ENCODE measurements at places on chromosomes 3 and 15.

GRCh38 chr3:21017115-21017852 is 733.7 kb downstream of the ZNF385D start:
- peak; percentile 7 for DNase-seq

- no peak for DNase-seq
These were observed 29.1 kb downstream of the IP6K1 start for GRCh38 chr3:49757197-49757596.

DNA sequence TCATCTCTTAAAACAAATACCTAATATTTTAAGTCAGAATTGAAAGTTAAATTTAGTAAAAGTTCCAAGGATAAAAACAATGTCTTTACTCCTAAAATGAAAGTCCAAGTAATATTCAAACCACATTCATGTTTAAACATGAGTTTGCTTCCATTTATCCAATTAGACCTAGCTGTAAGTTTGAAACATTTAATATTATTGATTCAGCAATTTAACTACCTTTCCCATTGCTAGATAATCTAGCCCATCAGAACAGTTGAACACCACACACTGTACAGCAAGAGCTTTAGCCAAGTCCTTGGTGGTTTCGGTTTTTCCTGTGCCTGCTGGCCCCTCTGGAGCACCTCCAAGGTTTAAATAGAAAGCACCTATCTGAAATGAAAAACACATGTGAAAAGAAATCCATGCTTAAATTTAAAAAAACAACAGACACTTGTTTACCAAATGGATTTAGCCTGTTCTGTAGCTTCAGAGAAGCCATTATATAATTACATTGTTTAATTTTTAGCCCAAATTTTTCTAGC is 97.8 kb downstream of the DNAH12 start:
- DNase-seq = peak; percentile 69

DNA sequence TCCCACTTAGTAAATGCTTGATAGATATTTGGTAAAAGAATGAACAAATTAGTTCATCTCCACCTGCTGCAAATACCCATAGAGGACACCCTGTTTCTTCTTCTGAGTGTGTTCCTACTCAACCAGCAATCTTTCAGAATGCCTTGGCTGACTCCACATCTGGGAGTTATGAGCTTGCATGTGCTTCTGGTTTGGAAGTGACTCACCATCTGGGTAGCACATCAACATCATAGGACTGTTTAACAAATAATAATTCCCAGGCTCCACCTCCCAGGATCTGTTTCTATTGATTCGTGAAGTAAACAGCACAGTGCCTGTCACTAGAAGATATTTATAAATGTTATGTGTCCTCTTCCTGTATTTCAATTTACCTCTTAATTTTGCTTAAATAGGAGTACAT is 580.1 kb downstream of the ROBO2 start:
- DNase-seq = no peak

DNA sequence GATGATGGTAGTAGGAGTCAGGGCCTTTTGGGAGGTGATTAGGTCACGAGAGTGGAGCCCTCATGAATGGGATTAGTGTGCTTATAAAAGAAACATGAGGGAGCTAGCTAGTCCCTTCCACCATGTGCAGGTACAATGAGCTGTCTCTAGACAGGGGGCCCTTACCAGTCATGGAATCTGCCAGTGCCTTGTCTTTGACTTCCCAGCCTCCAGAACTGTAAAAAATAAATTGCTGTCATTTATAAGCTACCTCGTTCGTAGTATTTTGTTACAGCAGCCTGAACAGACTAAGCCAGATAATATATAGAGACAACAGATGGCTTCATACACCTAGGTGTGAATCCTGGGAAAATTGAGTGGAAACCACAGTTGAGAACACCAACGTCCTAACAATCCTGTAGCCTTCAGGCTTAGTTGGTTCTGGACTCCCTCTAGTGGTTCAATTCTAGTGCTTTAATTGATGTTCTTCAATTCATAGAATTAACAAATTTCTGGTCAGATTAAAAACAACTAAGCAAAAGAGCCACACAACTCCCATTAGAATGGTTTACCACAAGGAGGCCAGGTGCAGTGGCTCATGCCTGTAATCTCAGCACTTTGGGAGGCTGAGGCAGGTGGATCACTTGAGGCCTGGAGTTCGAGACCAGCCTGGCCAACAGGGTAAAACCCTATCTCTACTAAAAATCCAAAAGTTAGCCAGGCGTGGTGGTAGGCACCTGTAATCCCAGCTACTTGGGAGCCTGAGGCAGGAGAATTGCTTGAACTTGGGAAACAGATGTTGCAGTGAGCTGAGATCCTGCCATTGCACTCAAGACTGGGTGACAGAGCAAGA is 21.3 kb upstream of the GATM start:
- DNase-seq = peak; percentile 62

DNA sequence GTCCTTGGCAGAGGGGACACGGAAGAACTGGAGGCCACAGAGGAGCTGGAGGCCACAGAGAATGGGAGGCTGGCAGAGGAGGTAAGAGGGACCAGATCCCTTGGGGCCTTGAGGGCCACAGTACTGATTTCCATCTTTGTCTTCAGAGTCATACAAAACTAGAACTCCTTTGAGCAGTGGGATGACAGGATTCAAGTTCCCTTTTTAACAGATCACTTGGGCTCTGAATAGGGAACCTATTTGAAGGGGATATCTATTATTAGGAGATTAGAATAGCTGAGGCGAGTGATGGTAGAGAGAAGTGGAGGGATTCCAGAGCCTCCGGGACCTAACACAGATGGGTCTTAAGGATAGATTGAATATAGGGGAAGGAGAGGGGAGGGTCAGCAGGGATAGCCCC is 55.7 kb downstream of the OXNAD1 start:
- DNase-seq = no peak

DNA sequence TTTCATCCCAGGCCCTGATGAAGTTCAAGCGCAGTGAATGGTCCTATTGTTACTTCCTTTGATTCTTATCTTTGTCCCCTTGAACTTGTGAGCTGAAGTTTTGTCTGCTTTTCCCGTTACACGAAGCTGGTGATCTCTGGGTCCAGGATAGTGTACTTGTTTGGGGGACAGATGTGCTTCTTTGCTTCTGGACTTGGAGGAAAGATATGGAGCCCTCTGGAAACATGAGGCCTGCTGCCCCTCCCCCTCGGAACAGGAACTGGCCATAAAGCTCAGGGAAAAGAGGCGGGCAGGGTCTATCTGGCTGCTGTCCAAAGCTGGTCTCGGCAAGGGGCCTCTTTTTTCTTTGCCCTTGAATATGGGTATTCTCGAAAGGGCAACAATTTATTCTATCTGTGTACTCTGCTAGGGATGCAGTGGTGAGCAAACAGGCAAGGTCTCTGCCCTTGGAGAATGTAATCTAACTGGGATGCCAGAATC is 47.6 kb downstream of the IDH2 start:
- no peak for DNase-seq

- DNase-seq = no peak
These were observed 254.0 kb downstream of the GABRB3 start for GRCh38 chr15:26518885-26519284.

DNA sequence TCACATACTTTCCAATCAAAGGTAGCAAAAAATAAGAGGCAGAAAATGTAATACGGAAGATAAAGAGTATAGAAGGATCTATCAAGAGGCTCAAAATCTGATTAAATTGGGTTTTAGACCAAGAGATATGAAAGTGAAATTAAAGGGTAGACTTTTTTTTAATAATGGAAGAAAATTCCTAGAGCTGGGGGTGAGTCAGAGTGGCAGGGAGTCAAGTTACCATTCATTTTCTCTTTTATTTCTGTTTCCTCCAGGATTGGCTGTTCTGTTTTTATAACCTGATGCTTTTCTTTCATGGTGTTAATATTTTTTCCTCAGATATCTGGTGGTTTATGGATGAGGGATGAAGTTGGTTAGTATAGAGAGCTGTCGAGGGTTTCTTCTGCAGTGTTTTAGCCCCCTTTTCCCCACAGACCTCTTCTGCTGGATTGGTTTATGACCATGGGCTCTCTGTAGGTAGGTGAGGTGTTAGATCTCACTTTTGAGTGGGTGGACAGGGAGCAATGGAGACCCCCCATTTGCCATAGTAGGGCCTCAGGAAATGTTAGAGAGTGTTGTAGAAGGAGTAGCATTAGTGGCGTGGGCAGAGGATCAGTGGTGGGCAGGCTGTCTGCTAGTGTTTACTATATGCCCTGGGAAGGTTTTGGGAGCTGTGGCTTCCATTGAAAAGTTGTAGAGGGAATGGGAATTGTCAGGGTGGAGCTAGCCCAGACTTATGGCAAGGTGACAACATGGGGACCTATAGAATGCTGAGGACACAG is 201.6 kb upstream of the GOLGA6L4 start:
- peak; percentile 7 for DNase-seq

DNA sequence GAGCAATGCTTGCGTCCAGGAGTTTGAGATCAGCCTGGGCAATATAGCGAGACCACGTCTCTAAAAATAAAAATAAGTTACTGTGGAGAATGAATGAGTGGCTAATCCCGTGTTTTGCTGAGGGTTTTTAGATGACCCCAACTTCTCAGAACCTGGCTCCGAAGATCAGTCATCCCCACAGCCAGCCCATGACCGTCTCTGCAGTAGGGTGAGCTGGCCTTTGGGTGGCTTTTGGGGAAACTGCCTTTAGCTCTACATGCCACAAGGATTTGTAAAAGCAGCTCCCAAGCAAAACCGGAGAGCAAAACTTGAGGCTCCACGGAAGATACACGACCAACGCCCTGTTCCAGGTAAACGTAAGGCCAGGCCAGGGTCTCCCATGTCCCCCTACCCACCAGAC is 39.2 kb upstream of the TFRC start:
- DNase-seq = no peak

- DNase-seq = no peak
These were observed 29.1 kb downstream of the HDC start for GRCh38 chr15:50236433-50236832.

DNA sequence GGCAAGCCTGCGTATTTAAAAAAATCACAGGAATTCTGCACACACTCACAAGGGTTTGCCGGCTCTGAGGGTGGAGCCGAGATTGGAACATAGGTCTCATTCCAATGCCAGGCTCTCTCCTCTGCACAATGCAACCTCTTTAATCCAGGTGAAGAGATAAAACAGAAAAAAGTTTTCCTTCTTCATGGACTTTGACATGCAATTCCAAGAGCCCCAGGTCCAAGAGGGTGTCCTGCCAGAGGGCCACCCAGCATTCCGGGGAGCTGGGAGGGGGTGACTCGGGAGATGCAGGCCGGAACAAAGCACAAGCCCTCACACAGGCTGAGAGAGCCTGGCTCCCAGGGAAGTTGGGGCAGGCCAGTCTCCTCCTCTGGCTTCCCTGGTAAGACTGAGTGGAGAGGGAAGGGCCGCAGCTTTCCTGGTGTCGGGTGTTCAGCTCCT is 6.7 kb upstream of the SLC12A8 start:
- DNase-seq = no peak

DNA sequence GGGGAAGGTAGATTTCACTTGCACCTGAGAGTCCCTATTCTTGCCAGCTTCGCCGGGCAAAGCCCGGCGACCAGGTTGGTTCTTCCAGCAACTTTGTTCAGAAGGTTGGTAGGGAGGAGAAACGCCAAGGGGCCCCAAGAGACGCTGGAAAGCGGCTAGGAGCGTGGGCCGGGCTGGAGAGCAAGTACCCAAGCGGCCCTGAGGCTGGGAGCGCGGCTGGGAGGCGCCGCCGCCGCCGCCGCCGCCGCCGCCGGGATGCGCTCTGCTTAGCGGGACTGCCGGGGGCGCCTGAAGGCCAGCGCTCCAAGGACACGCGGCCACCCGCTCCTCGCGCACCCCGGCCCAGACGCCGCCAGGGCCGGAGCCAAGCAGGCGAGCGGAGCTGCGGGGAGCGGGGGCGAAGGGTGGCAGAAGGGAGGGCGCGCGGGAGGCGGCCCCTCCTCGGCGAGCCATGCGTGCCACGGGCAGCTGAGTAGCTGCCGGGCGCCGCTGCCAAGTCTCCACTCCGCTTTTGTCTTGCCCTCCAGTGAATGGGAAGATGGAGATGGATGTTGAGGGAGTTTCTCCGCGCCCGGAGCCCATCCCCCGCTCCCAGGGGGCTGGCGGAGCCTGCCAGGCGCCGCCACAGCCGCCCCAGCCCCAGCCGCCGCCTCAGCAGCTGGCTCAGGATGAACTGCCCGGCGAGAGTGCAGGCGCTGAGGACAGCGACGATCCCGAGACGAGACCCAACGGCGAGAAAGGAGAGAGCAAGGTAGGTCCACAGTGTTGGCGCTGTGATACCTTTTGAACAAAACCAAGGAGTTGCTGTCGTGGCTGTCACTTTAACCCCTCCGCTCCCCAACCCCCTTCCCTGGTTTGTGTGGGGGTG is 227.4 kb upstream of the AZI2 start:
- DNase-seq = peak; percentile 5

GRCh38 chr3:130854208-130854864 is 39.5 kb upstream of the ATP2C1 start:
- no peak for DNase-seq

DNA sequence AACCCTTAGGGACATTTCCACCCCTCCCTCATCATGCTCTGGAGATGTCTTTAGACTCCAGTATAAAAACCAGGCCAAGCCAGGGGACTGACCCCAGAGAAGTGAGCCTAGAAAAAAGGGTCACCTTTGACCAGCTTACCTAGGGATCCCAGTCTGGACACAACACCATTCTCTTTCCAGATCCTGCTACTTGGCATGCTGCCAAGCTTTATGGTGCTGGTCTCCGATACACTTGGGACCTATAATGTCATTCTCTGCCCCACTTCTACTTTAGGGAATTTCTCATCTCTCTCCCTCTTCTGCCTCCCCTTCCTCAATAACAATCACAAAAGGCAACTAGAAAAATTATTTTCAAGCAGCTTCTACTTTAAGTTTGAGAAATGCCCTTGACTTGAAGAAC is 124.4 kb downstream of the LRRN1 start:
- no peak for DNase-seq

DNA sequence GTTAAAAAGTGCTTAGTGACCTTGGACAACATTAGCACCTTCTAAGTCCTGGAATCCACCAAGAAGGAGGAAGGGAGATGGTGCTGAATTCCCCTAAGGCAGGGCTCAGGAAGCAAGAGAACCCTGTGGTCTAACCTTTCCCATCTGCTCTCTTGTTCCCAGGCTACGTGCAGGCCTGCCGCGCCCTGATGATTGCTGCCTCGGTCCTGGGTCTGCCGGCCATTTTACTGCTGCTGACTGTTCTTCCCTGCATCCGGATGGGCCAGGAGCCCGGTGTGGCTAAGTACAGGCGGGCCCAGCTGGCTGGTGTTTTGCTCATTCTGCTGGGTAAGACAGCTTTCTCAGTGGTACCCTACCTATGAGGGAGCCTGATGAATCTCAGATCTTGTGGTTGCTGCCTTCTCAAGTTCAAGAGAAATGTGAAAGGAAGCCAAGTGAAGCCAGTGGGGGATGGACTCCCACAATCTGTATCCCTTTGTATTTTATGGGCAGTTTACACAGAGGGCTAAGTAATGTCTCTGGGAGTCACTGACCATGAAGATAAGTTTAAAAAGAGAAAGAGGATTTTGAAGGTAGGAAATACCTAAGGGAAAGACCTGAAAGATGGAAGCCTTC is 4.4 kb downstream of the CLDN11 start:
- DNase-seq = peak; percentile 61

GRCh38 chr3:125512135-125512920 is 7.7 kb downstream of the SNX4 start:
- no peak for DNase-seq
